CD4-positive, alpha-beta T cell treated with Interleukin-4 for 1 hour (primary cell): ENCODE measurements at places on chromosomes 12 and 14.

DNA sequence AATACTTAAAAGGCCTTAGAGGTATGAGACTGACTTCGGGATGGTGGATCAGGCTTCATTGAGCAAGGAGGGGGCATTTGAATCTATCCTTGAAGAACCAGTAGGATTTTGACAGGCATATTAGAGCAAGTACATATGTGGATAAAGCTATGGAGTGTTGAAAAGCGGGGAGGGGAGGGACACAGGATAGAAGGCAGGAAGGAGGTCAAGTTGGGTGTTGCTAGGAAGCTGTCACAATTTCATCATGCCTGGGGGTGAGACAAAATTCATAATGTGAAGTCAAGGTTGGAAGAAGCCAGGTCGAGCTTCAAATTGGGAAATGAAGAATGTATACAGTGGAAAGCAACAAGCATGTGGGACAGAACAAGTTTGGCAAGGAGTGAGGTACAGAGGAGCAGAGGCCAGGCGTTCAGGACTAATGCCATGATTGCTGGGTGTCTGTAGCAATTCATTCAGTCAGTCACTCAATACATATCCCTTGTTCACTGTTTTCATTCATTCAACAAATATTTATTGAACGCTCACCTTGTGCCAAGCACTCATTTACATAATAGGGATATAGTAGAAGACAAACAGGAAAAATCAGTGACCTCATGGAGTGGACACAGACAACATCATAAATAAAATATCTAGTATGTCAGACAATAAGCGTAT lies 58.3 kb upstream of the LTA4H start:
- no peak for DNase-seq

- no peak for DNase-seq
These were observed 21.8 kb downstream of the PLEKHA5 start for GRCh38 chr12:19151298-19151697.

DNA sequence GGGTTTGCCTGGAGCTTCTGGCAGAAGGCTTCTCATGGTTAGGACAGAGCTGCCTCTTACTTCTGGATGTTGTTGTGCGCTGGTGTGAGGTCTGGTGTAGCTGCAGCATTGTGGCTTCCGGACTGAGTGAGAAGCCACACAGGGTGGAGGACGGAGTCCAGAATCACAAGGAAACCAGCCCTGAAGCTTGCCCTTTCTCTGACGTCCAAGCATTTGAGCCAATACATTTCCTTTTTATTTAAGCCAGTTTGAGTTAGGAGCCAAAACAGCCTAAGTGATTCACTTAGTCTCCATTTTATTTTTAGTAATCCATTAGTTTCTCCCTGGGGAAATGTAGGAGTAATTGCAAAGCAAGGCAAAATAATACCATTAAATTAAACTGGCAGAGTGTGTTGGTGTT lies 402.4 kb upstream of the RGS6 start:
- no peak for DNase-seq

DNA sequence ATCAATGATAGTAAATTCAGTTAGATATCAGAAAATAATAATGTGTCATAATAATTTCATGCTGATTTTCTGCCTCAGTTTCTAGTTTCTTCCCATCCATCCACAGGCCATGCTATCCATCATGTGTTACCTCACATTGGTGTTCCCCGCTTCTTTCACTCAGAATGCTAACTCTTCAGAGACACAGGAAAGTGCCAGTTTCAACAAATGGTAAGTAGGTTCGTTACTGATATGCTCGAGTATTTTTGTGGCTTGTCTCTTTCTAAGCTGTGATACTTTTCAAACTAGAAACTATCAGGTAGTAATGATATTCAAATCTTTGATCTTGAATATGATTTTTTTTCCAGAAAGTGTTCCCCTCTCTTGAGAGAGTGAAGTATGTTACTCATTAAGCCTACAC lies 1.5 kb downstream of the KLRB1 start:
- DNase-seq, result no peak

GRCh38 chr14:75126121-75126544 lies 715 bp downstream of the NEK9 start:
- DNase-seq, result peak; percentile 43

DNA sequence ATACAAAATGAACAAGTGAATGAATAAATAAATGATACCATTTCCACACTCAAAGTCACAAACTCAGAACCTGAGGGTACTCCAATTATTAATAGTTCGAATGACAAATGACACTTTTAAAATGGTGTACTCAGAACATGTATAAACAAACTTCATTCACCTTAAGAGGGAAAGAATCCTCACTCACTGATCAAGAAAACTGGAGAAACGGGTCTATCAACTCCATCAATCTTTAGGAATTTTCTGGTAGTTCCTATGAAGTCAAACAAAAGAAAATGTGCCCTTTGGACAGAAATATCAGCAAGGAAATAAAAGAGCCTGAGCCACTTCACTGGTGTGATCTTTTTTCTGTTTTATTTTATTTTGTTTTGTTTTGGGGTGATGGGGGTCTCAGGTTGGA lies 5.2 kb upstream of the NRDE2 start:
- no peak for DNase-seq
